ENCODE measurements at places on chromosomes 2 and 18.

DNA sequence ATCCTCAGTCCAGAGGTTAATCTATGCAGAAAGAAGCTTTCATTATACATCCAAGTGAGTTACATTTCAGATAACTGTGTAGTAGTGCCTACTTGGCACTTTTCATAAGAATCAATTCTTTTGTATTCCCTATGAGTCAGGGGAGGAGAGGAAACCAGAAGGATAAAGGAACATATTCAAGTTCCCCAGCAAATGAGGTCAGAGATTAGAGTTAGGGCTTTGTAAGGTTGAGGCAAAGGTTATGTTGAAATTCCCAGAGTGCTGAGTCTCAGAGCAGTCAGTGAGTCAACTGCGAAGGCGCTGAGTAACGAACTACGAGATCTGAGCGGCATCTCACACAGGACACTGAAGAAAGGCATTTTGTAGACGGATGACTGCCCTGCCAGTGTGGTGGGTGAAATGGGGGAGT is 25.1 kb upstream of the ME2 start:
- no peak for DNase-seq

GRCh38 chr2:215418064-215418963 is 17.6 kb downstream of the FN1 start:
- DNase-seq, result no peak

DNA sequence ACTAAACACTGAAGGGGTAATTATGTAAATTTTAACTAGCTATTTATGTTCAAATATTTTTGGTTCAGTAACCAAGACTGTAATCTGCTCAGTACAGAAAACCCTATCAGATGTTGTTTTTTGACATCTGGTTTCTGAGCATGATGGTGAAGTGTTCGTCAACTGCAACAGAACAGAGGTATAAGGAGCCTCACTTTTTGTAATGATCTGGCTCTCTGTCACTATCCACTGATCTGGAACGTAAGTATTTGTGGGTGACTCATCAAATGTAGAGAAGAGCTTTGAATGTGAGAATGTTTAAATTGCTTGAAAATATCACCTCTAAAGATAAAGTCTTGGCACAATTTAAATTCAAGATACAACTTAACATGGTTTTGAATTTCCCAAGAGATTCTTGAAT is 213.6 kb upstream of the FAM98A start:
- DNase-seq, result no peak

- no peak for DNase-seq
Observed at GRCh38 chr2:114294741-114295140, 147.7 kb upstream of the DPP10 start.

- no peak for DNase-seq
Observed at GRCh38 chr2:113850687-113851086, 39.2 kb upstream of the ACTR3 start.

DNA sequence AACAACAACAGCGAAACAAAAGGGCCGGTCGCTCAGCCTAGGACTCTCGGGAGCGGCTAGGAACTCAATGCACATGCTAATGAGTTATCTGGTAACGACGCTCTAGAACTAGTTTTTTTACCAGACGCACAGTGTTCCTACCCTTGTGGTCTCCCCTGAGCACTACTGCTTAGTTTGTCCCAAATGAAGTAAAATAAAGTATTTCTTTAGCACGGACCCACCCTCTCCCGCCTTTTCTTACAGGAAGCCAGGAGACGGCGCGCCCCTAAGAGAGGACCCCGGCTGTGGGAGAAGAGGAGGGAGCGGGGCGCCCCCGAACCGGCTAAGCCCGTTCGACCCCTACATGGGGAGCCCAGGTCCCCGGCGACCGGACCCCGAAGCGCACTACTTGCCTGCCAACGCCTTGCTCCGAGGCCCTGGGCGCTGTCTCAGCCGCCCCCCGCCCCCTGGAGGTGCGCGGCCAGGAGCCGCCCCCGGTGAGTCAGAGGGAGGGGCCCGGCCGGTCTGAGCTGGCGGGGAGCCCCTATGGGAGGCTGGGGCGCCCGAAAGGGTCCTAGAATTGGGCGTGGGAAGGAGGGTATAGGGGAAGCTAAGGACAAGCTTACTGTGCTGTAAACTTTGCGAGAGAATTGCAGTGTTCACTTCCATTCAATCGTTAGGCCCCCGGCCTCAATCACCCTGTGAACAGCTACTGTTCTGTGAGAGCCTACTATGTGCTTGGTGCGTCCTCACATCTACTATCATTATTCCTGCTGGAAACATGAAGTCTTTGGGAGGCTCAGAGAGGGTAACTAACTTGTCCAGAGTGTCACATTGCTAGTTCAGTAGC is 3.6 kb upstream of the CAPG start:
- no peak for DNase-seq

- DNase-seq, result no peak
Observed at GRCh38 chr2:121207494-121207893, 77.5 kb downstream of the TFCP2L1 start.

DNA sequence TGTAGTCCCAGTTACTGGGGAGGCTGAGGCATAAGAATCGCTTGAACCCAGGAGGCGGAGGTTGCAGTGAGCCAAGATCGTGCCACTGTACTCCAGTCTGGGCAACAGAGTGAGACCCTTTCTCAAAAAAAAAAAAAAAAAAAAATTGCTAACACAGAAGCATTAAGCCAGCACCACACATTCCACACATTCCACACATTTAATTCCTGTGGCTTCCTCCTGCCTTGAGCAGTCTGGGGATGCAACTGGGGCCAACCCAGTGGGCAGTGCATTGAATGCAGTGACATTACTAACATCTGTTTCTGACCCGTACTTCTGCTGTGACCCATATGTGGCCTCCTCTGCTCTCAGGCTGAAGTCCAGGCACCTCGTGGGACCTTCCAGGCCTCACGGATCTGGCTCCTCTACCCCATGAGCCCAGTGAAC is 107.0 kb downstream of the BCL2L11 start:
- no peak for DNase-seq

DNA sequence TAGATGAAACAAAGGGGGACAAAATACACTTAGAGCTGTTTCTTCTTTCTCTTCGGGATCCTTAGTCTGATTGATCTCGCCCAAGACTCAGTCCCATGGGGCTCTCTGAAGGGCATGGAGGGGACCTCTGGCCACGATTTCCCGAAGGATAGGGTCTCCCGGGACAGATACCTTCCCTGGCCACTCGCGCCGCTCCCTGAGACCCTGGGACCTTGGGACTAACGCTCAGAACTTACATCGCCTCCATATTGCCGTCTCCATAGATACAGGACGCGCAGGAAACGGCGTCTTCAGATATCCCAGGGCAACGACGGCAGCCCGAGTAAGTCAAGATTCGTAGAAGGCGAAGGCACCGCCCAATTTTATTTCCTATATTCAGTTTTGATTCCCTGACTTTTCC is at the start of gene CFAP65:
TSS of gene CFAP65 (minus strand) at position 265 of the 400 bp plus-strand sequence. CDS start 2,468 bp downstream, outside the sequence.
- DNase-seq, result no peak

- no peak for DNase-seq
Observed at GRCh38 chr18:78496079-78496478, 483.5 kb upstream of the SALL3 start.

GRCh38 chr2:241007880-241008710 is 9.7 kb downstream of the SNED1 start:
- DNase-seq, result no peak

DNA sequence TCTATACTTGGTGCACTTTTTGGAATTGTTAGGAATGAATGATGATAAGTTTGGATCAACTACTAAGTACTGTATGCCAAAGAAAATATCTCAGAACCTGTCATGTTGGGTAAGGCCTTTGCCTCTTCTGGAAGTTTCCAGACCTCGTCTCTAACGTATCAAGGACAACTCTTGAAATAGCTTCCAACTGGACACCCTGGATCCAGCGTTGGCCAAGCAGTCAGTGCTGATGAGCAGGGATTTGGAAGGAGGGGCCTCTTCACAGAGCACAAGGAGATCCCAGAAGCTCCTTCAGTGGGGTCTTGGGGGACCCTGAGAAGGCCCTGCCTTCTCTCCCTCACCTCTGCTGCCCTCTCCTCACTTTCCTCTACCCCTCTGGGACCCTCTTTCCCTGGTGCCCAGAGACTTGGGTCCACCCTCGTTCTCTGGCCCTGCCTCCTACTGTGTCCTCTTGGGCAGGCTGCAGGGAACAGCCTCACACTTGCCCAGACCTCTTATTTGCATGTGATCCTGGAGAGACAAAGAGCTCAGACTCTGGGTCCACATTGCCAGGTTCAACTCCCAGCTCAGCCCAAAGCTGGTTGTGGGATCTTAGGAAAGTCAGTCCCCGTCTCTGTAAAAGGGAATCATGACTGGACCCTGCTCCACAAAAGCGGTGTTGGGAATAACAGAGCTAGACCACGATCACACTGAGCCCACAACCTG is 145.8 kb downstream of the COL6A3 start:
- DNase-seq, result no peak

- DNase-seq, result no peak
Observed at GRCh38 chr2:212520340-212520739, 18.3 kb downstream of the ERBB4 start.

- no peak for DNase-seq
Observed at GRCh38 chr2:40302751-40303325, 149.1 kb downstream of the SLC8A1 start.

- no peak for DNase-seq
Observed at GRCh38 chr2:73033142-73033765, 38.3 kb downstream of the SFXN5 start.

- DNase-seq, result no peak
Observed at GRCh38 chr18:58861861-58862301, 2.8 kb upstream of the ZNF532 start.

GRCh38 chr2:147683380-147683779 is 161.4 kb upstream of the ACVR2A start:
- no peak for DNase-seq

GRCh38 chr18:10702206-10702605 is 176.4 kb downstream of the NAPG start:
- DNase-seq, result no peak

GRCh38 chr18:79211844-79212243 is 142.7 kb downstream of the ATP9B start:
- no peak for DNase-seq

- DNase-seq, result no peak
Observed at GRCh38 chr2:28717339-28717758, 34.3 kb upstream of the PPP1CB start.

GRCh38 chr2:39735648-39736047 is 43.4 kb downstream of the THUMPD2 start:
- no peak for DNase-seq

DNA sequence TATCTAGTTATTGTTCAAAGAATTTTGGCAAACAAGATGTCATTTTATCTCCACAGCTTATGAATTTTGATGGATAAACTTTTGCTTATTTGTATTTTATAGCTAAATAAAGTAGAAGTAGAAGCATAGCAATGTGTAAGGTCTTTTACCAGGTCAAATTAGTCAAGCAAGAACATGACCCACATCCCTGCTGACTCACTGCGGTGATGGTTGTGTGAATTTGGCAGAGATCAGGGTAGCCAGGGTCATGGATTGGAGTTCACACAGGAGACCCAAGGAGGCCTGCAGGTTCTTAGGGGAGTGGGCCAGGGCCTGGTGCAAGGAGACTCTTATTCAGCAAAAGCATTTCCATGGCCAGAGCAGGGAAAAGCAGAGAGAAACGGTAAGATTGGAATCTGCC is 18.7 kb downstream of the SP140 start:
- DNase-seq, result no peak

DNA sequence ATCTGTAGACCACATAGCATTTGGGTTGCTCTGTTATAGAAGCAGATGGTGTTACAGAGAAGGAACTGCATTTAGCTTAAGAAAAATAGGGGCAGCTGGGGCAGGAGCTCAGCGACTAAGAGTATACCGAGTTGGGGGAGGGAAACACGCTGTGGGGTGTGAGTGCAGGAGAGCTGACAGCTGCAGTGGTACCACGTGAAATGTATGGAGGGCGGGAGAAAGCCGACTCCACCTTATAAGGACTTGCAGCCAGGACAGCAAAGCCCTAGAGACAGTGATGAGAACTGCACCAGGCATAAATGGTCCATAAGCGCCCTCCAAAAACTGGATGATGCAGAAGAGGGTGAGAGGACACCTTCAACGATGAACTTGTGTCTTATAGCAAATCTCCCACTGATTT is 237.6 kb downstream of the PRKCE start:
- DNase-seq, result no peak

DNA sequence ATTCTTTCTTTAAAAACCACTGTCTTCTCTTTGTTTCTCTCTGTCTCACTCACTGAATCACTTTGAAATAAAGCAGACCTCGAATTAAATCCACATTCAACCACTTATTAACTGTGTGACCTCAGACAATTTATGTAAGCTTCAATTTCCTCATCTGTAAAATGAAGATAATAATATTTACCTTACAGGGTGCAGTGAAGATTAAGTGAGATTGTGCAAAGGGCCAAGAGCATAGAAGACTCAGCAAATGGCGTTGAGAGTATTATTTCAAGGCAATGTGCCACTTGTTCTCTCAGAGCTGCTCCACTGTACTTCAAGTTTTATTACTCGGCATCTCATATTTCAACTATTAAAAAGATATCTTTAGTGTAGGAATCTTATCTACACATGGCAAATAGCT is 454.2 kb upstream of the HNRNPA3 start:
- no peak for DNase-seq

DNA sequence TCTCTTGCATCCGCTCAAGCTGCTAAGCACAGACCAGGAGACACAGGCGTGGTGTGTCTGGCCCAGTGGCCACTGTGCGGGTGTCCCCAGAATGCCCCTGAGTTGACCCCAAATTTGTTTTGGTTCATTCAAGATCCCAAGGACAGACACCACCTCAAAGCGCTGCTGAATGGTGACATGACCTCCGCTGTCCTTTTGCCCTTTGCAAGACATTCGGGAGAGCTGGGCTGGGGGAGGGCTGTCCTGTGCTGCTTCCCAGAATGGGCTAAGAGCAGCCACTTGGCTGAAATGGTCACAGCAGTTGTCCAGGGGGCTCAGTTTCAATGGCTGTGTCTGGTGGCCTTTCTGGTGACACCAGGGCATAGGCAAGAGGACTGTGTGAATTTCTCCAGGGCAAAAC is 84.1 kb downstream of the SMIM21 start:
- DNase-seq, result no peak

GRCh38 chr2:170878066-170878465 is 51.0 kb upstream of the GORASP2 start:
- no peak for DNase-seq

GRCh38 chr2:96691022-96691612 is 48.6 kb downstream of the FER1L5 start:
- DNase-seq, result no peak

- DNase-seq, result no peak
Observed at GRCh38 chr18:48913201-48913600, 37.6 kb downstream of the SMAD7 start.

- no peak for DNase-seq
Observed at GRCh38 chr2:32135409-32135808, 30.3 kb upstream of the SLC30A6 start.

DNA sequence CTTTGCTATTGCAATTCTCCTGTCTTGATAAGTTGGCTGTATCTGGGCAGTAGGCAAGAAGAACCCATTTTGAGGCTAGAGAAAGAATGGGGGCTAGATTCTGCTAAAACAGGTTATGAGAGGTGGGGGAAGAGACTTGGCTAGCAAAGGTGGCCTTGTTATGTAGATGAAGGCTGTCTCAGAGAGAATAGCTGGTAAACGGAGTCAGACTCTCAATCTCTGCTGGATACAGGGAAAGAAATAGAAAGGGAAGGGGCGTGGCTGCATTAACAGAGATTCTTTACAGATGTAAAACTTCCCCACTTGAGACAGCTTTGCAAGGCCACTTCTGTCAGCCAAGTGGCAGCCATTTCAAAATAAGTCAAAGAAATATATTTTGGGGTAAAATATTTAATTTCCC is 38.1 kb upstream of the ARHGAP25 start:
- no peak for DNase-seq

GRCh38 chr2:176093145-176093897 is 800 bp downstream of the HOXD13 start:
- no peak for DNase-seq

GRCh38 chr2:226660526-226660925 is 139.1 kb downstream of the IRS1 start:
- DNase-seq, result no peak
